ENCODE measurements at places on chromosomes 7 and 10.

DNA sequence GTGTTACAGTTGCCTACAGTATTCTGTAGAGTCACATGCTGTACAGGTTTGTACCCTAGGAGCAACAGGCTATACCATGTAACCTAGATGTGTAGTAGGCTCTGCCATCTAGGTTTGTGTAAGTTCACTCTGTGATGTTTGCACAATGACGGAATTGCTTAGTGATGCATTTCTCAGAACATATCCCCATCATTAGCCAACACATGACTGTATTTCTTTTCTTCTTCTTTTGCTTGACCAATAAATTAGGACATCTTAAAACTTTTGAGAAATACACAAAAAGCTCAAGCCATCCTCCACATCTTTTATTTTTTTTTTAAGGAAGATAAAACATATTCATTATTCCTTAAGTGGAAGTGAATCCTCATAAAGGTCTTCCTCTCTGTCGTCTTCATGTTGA is 5.4 kb upstream of the PFKFB3 start:
- no peak for DNase-seq

GRCh38 chr10:11891776-11892486 is 68.8 kb downstream of the PROSER2 start:
- DNase-seq: no peak

DNA sequence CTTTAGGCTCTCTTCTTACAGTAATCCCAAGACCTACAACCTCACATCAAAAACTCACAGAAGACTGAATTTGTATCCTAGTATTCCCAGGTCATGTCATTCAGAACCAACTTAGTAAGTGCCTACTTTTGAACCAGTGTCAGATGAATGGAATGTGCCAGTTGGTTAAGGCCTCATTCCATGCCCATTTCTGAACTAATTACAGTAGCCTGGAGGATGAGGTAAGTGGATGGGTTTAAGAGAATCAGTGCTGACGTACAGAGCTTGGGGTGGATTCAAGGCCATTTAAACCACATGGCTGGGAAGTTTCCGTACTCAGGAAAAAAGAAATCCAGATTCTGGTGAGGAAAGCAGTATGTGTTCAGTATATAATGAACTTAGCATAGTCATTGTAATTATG is 21.9 kb upstream of the FOXP2 start:
- DNase-seq: no peak

DNA sequence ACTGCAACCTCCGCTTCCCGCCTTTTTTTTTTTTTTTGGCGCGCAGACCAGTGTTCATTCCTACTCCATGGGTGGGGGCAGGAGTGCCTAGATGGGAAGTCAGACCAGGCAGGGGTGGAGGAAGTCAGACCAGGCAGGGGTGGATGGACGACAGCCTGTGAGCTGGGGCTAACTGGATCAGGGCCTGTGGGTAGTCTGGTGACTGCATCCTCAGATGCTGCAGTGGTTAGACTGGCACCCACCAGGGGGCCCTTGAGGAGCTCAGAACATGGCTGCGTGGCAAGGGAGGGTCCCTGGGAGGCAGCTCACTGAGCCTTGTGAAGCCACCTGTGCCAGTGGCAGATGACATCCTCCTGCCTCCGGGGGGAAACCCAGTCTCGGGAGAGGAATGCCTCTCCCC is 35.1 kb downstream of the RCC1L start:
- DNase-seq: no peak

DNA sequence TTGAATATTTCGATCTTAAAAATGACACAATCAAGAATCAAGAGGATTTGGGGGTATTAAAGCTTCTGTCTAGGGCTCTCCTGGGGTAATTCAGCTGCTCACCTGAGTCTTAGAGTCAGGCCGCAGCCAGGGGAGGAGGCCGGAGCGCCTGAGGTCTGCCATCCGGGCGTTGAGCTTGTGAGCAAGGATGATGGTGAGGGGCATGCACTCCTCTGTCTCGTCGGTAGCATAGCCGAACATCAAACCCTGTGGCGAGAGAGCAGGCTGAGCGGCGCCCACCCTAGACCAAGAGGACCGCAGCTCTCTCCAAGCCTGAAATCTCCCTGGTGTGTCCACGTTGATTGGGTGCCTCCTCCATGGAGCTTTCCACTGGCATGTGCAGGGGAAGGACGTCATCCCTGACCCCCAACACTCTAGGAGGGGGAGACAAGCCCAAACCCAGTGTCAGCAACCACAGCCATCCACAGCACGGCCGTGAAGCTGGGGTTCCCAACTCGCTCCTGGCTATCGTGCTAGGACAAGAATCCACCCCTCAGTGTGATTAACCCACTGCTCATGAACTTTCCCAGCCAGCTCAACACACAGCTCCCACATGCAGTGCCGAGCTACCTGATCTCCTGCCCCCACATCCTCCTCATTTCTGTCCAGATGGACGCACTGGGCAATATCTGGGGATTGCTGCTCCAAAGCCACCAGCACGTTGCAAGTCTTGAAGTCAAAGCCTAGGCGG is 9.2 kb downstream of the MAT1A start:
- DNase-seq: no peak
